ENCODE measurements at places on chromosomes 6 and 20.

GRCh38 chr20:49710971-49711666 lies 2.6 kb downstream of the B4GALT5 start:
- DNase-seq: no peak

GRCh38 chr6:137056121-137056880 lies 11.5 kb upstream of the IL20RA start:
- no peak for DNase-seq

GRCh38 chr6:50187351-50187921 lies 137.7 kb upstream of the DEFB112 start:
- DNase-seq: no peak

DNA sequence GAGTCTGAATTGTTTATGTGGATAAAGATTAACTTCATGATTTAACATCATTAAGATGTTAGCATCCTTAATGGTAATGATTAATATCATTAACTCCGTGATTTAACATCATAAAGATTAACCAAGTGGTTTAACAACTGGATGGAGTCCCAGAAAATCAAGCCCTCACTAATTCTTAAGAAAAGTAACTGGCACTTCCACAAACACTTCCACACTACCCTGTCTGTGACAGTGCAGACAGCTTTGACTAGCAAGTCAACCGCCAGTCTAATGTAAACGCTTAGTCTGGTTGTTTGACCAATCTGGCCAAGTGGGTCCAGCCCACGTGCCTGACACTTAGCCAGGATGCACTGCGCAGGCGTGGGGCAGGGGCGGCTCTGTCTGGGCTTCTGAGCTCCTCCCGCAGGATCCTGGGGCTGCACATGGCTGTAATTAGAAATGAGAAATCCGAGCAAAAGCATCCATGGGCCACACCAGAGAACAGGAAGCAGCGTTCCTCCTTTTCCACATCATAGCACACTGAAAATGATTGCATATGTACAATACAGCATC lies 424.2 kb downstream of the FOXA2 start:
- DNase-seq: no peak

GRCh38 chr20:24444526-24445190 lies 24.8 kb upstream of the SYNDIG1 start:
- DNase-seq: no peak

DNA sequence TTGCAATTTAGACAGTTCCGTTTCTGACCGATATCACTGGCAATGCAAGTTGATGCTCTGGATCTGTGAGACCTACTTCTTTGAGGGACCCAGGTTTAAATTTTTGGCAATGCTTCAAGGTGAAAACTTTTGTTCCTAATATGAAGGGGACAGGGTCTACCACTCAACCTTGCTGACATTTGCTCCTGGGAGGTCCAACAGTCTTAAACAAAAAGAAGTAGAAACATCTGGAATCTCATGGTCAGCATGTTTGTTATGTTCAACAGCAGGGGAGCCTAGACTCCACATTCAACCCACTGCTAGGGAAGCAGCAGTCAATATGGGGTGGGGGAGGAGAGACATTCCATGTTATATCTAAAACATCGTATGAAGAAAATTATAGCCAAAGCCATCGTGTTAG lies 196.4 kb downstream of the SIM1 start:
- no peak for DNase-seq

GRCh38 chr20:48562586-48563116 lies 265.1 kb downstream of the PREX1 start:
- DNase-seq: no peak

- no peak for DNase-seq
These were observed 50.9 kb downstream of the BTBD9 start for GRCh38 chr6:38588631-38589366.

DNA sequence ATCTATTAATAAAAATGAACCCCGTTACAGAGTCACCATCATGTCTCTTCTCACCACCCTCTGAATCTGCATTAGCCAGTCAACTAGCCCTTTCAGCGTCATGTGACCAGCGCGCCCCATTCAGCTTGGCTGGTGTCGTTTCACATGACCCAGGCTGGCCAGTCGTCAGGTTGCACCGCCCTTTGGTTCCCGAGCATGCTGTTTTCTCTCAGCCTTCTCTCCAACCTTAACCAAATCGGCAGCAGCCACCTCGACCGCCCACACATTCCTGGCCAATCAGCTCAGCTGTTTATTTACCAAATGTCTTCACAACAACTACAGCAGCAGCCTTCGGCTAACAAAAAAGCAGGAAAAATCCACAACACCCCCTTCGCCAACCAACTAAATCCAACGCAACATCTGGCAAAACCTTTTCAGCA lies 5.6 kb downstream of the SRSF3 start:
- DNase-seq: no peak

DNA sequence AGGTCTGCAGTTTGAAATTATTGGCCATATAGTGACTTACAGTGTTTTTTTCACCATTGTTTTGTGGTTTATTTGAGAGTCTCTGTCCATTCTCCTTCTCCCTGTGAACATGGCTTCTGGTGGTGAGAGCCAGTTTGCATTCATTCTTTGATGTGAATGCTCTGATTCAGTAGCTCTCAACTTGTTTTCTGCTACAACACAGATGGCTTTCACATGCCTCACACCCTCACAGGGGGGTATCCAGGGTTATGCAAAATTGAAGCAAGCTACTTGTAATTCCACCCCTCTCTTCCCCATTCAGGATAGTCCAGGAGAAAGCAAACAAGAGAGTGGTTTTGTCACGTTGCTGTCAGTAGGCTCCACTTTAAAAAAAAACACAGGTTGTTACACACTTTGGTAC lies 55.6 kb downstream of the SLX4IP start:
- no peak for DNase-seq

- no peak for DNase-seq
These were observed 340.7 kb downstream of the ADGRB3 start for GRCh38 chr6:68975816-68976215.

GRCh38 chr6:45898941-45899682 lies 116.5 kb downstream of the CLIC5 start:
- no peak for DNase-seq

GRCh38 chr6:53770780-53771249 lies 24.0 kb upstream of the LRRC1 start:
- DNase-seq: no peak

DNA sequence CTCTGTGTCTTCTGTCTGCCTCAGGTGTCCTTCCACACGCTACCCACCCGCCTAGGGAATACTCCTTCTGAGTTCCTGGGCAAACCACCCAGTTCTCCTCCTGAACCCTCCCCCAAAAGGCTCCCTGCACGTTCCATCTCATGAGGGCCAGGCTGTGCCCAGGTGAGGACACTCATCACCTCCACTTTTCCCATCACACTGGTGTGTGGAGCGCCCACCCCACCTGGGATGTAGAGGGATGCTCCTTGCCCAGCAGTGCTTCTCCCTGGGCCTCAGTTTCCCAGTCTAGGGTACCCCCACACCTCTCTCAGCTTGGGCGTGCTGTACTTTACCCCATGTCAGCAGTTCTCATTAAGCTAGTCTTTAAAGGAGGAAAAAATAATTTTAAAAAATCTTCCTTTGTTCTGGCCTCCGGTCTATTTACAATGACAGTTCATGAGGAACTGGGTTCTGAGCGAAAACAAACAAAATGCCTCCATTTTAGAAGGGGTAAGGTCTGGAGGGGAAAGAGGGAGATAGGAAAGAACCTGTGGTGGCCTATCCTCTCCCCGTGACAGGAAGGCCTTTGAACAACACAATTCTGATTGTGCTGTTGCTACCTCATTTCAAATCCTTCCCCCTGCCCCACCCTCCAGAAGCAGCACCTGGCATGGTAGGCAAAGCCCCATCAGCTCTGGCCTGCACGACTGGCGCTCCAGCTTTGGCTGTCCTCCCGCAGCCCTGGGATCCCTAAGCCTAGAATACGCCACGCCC lies 1.7 kb upstream of the C20orf203 start:
- DNase-seq: no peak

- DNase-seq: no peak
These were observed 68.4 kb downstream of the ATG5 start for GRCh38 chr6:106257195-106257594.

- DNase-seq: no peak
These were observed 22.3 kb downstream of the COL19A1 start for GRCh38 chr6:69888482-69889233.

- no peak for DNase-seq
These were observed 49.2 kb downstream of the FRK start for GRCh38 chr6:116011520-116011919.

GRCh38 chr20:50498071-50498776 lies 12.0 kb upstream of the PTPN1 start:
- no peak for DNase-seq

GRCh38 chr20:17796091-17796563 lies 96.4 kb downstream of the BANF2 start:
- no peak for DNase-seq

DNA sequence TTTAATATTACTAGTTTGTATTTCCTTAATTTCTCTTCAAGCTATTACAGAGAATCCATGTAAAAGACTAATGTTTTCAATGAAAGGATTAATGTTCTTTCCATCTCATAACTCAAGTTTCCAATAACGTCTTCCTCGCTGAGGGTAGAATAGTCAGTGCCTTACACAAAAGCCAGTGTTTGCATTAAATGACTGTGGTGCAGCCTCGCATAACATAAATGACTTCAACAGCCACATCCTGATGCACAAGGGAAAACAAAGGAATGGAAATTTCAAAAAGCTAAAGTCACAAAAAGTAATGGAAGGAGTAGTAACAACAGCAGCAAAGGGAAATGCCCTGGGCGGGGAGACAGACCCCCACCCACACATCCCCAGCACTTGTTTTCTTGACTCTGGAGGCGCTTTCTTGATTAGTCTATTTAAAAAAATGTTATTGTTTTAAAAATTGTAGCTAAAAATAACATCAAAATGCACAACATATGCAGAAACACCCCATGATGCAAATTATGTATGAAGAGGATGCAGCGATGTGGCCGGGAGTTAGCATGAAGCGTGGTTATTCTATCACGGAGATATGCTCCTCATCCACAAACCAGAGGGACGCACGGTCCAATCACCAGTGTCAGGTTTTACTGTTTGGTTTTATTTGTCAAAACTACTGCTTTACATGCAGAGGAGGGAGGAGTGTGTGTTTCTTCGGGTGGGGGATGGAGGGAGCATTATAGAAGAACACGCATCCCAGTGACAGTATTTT lies 228.6 kb downstream of the GMPR start:
- no peak for DNase-seq

GRCh38 chr20:53789989-53790675 lies 196.5 kb upstream of the ZNF217 start:
- DNase-seq: no peak

DNA sequence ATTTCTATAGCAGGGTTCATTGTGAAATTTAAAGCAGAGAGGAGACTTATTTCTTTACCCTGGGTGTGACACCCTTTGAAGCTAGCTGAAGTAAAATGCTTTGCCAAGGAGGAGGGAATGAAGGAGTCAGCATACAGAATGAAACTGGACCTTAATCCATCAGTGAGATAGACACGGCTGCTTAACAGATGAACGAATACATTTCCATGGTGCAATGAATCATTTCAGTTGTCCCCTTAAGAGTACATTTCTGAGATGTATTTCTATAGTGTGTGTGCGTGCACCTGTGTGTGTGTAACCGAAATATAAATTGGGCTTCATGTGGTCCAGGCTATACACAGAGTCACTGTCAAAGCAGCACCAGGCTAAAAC lies 73.8 kb upstream of the CD93 start:
- DNase-seq: no peak

- DNase-seq: no peak
These were observed 85.3 kb downstream of the CD164 start for GRCh38 chr6:109296971-109297372.

DNA sequence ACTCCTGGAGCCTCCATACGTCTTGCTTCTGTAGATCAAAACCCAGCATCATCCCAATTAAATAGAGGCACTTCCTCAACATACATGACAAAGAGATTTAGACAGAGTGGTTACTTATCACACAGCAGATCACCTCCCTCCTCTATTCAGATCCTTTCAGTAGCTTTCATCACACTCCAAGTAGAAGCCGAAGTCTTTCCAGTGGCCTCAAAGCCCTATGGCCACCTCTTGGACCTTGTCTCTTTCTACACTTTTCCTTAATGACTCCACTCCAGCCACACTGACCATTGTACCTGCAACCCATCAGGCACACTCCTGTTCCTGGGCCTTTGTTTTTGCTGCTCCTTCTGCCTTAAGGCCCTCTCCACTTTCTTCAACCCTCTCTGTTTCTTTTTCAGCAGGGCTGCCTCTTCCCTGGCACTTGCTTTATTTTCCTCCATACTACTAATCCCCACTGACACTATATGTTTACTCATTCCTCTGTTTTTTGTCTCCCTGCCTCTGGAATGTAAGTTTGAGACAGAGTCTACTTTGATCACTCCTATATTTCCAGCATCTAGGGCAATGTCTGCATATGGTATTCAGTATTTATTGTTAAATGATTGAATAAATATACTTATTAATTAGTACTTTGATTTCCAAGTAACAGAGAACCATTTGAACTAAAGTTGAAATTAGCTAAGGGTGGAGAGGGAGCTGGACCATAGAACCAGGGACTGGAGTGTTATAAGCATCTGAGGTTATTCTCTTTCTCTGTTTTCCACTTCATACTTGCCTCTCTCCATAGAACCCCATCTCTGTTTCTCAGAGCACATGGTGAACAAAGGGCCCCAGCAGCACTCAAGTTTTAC lies 43.4 kb upstream of the TRAM2 start:
- DNase-seq: no peak

- DNase-seq: no peak
These were observed 44.6 kb downstream of the NKX2-4 start for GRCh38 chr20:21352703-21353102.

Data from germinal center (tissue), 1 donor.